Stomach (tissue), 19 donors: ENCODE measurements at places on chromosomes 5 and 9. TPM values are rescaled to one million over a fixed set of nuclear protein-coding genes. Genes with fewer than 3 reads are reported as not detected.

DNA sequence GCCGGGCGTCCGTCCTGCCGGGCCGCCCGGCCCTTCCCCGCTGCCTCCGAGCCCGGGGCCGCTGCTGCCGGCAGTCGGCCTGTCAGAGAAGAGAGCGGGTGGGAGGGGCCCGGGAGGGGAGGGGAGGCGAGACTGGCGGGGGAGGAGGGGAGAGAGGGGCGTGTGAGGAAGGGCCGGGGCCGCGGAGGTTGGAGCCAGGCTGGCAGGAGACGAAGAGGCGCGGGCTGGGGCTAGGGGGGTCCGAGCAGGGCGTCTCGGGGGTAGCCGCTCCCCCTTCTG, 570 bp downstream of the CREBRF start:
- H3K4me3 ChIP-seq, result peak overlapping the region; percentile 100
- H3K27ac ChIP-seq, result peak overlapping the region; percentile 96
- no peaks in the 10 kb centered on the region for H3K36me3 ChIP-seq
- H3K27me3 ChIP-seq, result no peaks in the 10 kb centered on the region
- no peak for DNase-seq

- H3K27ac ChIP-seq, result no peak overlapping the region
- H3K4me1 ChIP-seq, result no peaks in the 10 kb centered on the region
- H3K27me3 ChIP-seq, result no peaks in the 10 kb centered on the region
- peak; percentile 16 for DNase-seq
Observed at GRCh38 chr5:6162175-6162574, 216.2 kb downstream of the MED10 start.

DNA sequence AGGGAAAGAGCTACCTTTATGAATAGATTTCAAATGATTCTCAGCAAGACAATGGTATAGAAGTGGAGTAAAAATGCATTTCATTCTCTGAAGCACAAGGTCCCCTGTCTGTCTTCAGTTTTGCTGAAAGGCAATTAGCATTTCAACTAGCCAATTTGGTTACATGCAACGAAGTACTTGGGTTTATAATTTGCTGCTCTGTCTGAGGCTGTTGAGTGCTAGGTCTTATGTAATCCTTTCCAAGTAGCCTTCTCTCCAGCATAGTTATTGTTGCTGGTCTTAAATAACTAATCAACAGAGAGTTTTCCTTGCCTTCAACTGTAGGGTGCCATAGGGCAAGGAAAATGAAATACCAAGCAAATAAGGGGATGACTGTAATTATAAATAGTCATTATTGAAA, 4.5 kb downstream of the ADGRV1 start:
- no peak overlapping the region for H3K27ac ChIP-seq
- no peaks in the 10 kb centered on the region for H3K36me3 ChIP-seq
- H3K4me1 ChIP-seq, result peaks cover 8% of the 10 kb centered on the region
- no peak for DNase-seq

DNA sequence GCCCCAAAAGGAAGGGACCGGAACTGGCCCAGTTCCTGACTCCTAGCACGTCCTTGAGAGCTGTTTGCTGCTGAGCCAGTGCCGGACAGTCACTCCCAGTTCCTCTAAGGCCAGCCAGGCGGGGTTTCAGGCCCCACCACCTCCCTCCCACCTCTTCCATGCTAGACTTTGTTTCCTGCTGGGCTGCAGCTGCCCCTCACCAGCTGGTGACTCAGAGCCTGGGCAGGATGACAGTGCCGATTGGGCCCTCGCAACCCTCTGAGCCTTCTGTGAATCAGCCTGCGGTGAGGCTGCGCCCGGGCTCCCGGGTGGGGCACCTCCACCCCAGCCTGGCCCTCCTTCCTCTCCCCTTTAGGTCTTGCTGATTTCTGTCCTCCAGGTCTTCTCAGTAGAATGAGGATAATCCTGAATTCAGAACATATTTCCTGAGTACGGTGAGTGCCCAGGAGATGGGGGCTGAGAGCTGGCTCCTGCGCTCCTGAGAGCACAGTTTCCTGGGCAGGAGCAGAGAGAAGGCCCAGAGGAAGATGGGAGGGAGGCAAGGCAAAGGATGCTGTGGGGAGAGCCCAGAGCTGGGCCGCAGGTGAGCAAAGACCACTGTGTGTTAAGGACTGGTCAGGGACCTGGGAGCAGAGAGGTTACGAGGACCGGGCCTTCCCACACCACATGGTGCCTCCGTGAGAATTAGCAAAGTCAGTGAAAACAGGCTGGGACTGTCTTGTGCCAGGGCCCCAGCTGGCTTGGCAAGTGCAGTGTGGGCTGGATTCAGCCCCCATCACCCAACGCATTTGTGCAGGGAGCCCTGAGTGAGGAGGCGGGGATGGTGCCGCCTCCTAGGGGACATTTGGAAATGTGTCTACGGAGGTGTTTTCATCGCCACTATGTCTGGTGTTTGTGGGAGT, 32.9 kb upstream of the STXBP1 start:
- peak overlapping the region; percentile 92 for H3K27ac ChIP-seq
- H3K4me3 ChIP-seq, result peak overlapping the region; percentile 32
- DNase-seq, result peak; percentile 87
- H3K4me1 ChIP-seq, result peaks cover 49% of the 10 kb centered on the region
- no peaks in the 10 kb centered on the region for H3K36me3 ChIP-seq

DNA sequence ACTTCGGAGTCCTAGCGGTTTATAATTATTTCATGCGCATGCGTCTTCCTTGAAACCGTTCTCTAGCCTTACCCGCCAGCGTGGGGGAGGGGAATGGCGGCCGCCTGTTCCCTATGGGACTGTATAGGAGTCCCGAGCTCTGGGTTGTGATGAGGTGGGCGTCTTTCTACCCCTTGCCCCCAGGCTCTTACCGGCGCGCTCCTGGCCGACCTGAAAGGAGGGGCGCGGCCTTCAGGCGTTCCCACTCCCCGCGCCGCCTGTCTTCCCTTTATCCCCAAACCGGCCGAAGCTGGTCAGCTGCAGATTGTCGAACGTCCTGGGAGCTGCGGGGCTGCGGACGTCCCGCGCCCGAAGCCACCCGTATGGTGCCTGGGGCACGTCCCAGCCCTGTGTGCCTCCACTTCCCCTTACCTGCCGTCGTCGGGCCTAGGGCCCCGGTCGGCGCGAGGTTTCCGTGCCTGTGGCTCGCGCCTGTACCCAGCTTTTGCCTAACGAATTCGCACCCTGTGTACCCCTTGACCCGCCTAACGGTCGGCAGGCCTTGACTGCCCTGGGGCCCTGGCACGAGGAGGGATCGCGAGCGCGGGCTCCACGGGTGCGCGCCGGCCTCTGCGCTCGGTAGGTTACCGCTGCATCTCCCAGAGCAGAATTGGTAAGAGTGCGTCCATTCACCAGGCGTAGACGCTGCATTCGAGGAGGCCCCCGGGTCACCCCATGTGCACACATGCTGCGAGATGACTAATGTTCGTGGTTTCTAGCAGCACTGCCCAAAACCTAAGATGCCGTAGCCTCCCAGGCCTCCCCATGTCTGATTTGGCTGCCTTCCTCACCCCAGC, 653 bp upstream of the HNRNPH1 start:
- peaks cover 36% of the 10 kb centered on the region for H3K4me1 ChIP-seq
- DNase-seq, result no peak
- H3K27ac ChIP-seq, result peak overlapping the region; percentile 100
- peak overlapping the region; percentile 64 for H3K4me3 ChIP-seq

Gene PCDHA9
- 0.45 TPM for total RNA-seq

- H3K27ac ChIP-seq, result no peak overlapping the region
- H3K4me1 ChIP-seq, result no peaks in the 10 kb centered on the region
Observed at GRCh38 chr9:131114084-131114535, 11.3 kb upstream of the NUP214 start.

Gene COL23A1
- 1.7 TPM for total RNA-seq

Gene JMY
- 9.0 TPM for total RNA-seq

GRCh38 chr5:135027266-135027696, 6.7 kb downstream of the PITX1 start:
- H3K4me3 ChIP-seq, result peak overlapping the region; percentile 86
- DNase-seq, result no peak
- H3K27ac ChIP-seq, result peak overlapping the region; percentile 94
- H3K4me1 ChIP-seq, result peaks cover 55% of the 10 kb centered on the region

- no peak for DNase-seq
- H3K27ac ChIP-seq, result no peak overlapping the region
- H3K36me3 ChIP-seq, result no peaks in the 10 kb centered on the region
- peaks cover 57% of the 10 kb centered on the region for H3K4me1 ChIP-seq
Observed at GRCh38 chr9:4082948-4083347, 216.9 kb downstream of the GLIS3 start.

- no peaks in the 10 kb centered on the region for H3K36me3 ChIP-seq
- H3K27me3 ChIP-seq, result no peaks in the 10 kb centered on the region
- H3K27ac ChIP-seq, result no peak overlapping the region
- H3K4me1 ChIP-seq, result no peaks in the 10 kb centered on the region
- H3K4me3 ChIP-seq, result no peak overlapping the region
Observed at GRCh38 chr5:90696153-90696552, 137.6 kb downstream of the ADGRV1 start.

- peak; percentile 75 for DNase-seq
- peaks cover 82% of the 10 kb centered on the region for H3K4me1 ChIP-seq
- H3K36me3 ChIP-seq, result peaks cover 8% of the 10 kb centered on the region
- no peak overlapping the region for H3K4me3 ChIP-seq
- no peaks in the 10 kb centered on the region for H3K27me3 ChIP-seq
Observed at GRCh38 chr9:88998911-88999310, 7.6 kb downstream of the S1PR3 start.

GRCh38 chr9:17017931-17018491, 116.8 kb upstream of the CNTLN start:
- H3K4me1 ChIP-seq, result no peaks in the 10 kb centered on the region
- no peak overlapping the region for H3K4me3 ChIP-seq
- DNase-seq, result peak; percentile 27

DNA sequence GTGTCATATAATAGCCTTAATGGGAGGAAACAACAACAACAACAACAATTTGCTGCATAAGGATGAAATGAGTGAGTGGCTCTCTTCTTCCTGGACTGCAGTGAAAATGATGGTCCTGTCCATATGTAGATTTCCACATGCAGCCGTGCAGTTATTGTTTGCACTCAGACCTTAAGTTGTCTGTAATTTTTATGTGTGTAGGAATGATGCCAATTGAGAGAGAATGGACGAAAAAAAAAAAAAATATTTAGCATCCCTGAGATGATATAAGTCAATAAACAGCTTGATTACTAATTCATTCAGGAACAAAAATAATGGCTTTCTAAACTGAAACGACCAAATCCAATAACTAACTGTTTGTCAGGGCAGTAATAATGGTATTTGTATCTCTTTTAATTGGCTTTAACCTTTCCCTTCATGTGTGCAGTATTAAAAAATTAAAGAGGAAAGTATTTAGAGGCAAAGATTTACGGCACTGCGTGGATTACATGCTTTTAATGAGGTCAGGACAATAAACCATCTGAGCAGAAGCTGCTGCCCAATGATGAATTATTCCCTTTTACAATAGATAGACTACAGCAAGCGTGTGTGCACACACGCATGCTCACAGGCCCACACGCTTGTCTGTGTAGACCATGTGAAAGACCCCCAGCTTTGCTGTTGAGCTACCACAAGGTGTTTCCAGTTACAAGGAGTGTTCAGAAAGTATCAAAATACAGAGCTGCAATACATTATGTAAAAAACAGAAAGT, 459.5 kb upstream of the WWC1 start:
- H3K4me3 ChIP-seq, result no peak overlapping the region
- no peak for DNase-seq
- H3K27me3 ChIP-seq, result no peaks in the 10 kb centered on the region
- no peaks in the 10 kb centered on the region for H3K36me3 ChIP-seq
- no peaks in the 10 kb centered on the region for H3K4me1 ChIP-seq

Gene SMC5
- total RNA-seq, result 12.9 TPM

Gene TMEM252
- total RNA-seq, result not detected

Gene ABO
- total RNA-seq, result 66.3 TPM

DNA sequence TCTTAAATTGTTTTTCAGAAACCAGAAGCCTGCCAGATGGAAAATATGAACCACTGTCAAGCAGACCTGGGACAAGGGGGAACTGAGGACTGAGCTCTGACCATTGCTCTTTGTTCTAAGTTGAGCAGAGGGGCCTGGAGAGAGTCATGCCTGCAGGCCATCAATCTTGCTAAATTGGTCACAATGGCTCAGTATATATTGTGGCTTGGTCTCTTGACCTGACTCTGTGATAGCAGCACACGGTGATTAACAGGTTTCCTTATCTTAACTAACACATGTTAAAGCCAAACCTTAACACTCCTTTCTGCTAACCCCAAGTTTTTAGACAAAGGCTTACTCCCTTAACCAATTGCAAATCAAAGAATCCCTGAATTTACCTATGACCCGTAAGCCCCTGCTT, 1281.2 kb upstream of the NUDT12 start:
- DNase-seq, result peak; percentile 5
- no peak overlapping the region for H3K4me3 ChIP-seq
- H3K4me1 ChIP-seq, result no peaks in the 10 kb centered on the region
- H3K36me3 ChIP-seq, result no peaks in the 10 kb centered on the region
- no peak overlapping the region for H3K27ac ChIP-seq
- no peaks in the 10 kb centered on the region for H3K27me3 ChIP-seq

Gene CEP120
- 3.5 TPM for total RNA-seq

- DNase-seq, result no peak
- no peaks in the 10 kb centered on the region for H3K4me1 ChIP-seq
- H3K27ac ChIP-seq, result no peak overlapping the region
- no peak overlapping the region for H3K4me3 ChIP-seq
- no peaks in the 10 kb centered on the region for H3K27me3 ChIP-seq
- H3K36me3 ChIP-seq, result peaks cover 38% of the 10 kb centered on the region
Observed at GRCh38 chr9:71704796-71705195, 63.5 kb downstream of the CEMIP2 start.

Gene PCDHA1
- total RNA-seq, result not detected

DNA sequence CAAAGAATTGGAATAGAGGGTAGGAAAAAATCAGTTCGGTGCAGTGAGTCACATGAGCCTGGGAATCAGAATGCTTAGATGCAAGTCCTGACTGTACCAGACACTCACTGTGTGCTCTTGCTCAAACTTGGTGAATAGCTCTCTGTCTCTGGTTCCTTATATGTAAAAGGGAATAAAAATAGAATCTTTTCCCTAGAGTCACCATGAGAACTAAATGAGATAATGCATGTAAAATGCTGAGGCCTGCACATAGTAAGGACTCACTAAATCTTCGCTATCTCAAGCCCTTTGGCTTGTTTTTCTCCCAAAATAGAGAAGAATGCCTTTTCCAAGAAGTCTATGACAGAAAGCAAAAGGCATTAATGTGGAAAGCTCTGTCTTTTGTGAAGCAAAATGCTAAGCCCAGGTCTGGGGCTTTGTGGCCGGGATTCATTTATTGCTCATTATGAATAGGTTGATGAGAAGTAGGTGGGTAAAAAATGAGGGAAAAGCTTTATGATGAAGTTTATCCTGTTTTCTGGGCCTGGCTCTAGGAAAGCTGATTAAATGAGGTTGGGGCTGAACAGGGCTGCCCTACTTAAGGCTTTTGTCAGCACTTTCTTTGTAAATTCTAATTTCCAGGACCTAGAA, 483.3 kb downstream of the DMAC1 start:
- H3K4me1 ChIP-seq, result no peaks in the 10 kb centered on the region
- H3K36me3 ChIP-seq, result no peaks in the 10 kb centered on the region
- no peak overlapping the region for H3K4me3 ChIP-seq
- no peaks in the 10 kb centered on the region for H3K27me3 ChIP-seq

- DNase-seq, result no peak
- no peaks in the 10 kb centered on the region for H3K27me3 ChIP-seq
- H3K36me3 ChIP-seq, result peaks cover 85% of the 10 kb centered on the region
- H3K27ac ChIP-seq, result no peak overlapping the region
- no peak overlapping the region for H3K4me3 ChIP-seq
- H3K4me1 ChIP-seq, result peaks cover 11% of the 10 kb centered on the region
Observed at GRCh38 chr5:111099058-111099778, 7.1 kb downstream of the WDR36 start.

Gene RBM22
- total RNA-seq, result 27.9 TPM

- peaks cover 25% of the 10 kb centered on the region for H3K4me1 ChIP-seq
- no peak overlapping the region for H3K27ac ChIP-seq
- H3K27me3 ChIP-seq, result no peaks in the 10 kb centered on the region
- H3K36me3 ChIP-seq, result peaks cover 17% of the 10 kb centered on the region
- no peak for DNase-seq
Observed at GRCh38 chr5:138471052-138471361, 5.7 kb downstream of the EGR1 start.

- no peak overlapping the region for H3K27ac ChIP-seq
- DNase-seq, result no peak
- H3K27me3 ChIP-seq, result no peaks in the 10 kb centered on the region
Observed at GRCh38 chr5:6950860-6951259, 237.6 kb downstream of the TENT4A start.
